ENCODE measurements at places on chromosomes 3 and 15.

DNA sequence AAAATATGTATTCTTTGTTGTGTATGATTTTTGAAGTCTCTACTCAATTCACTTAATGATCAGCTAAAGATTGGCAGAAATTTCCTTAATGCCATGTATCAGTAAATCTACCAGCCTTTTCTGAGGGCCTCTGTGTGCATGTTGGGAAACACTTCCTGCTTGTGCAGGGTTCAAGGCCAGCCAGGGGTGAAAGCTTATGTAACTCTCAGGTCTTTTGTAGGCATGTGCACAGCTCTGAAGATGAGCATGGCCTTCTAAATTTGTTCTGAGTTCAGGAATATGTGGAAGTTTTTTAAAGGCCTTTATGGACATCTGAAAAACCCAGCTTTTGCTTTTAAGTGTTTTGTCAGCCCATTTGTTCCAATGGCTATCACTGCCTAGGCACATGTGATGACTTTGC lies 82.7 kb downstream of the ROBO1 start:
- no peak for DNase-seq

DNA sequence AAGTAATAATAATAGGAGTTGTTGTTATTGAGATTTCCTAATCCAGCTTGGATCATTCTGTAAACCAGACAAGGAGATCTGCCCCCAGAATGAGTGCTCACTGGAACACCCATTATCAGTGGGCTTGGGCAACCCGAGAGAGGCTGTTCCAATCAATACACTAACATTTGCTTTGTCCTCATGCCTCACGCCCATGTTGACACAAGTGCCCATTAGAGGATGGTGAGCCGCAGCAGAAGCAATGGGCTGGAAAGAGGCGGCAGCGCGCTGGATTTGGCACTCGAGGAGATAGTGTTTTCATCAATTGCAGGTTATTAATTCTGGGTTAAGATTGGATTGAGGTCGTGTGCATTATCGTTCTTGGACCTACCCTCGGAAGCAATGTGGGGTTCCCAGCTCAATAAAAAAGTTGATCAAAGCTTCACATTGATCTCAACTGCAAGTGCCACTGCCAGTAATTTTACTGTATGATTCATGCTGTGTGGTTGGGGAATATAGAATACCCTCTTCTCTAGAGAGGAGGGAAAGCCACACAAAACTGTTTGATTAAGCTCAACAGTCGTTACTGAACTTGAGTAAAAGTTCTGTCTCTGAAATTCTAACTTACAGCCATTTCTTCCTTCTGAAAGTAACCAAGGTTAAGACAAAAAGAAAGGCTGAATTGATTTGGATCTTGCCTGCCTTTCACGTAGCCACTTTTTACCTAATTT lies 15.7 kb downstream of the LYZL4 start:
- no peak for DNase-seq

- no peak for DNase-seq
Measured at GRCh38 chr15:84934942-84935729, 46.5 kb upstream of the PDE8A start.

DNA sequence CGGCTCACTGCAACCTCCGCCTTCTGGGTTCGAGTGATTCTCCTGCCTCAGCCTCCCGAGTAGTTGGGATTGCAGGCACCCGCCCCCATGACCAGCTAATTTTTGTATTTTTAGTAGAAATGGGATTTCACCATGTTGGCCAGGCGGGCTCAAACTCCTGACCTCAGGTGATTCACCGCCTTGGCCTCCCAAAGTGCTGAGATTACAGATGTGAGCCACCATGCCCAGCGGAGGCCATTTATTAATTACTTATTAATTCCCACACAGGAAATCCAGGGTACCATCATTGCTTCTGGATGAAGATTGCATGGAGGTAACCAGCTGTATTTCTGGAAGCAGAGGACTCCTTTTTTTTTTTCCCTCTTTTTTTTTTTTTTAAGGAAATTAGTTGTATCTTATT lies 37.8 kb downstream of the MAP4 start:
- no peak for DNase-seq

DNA sequence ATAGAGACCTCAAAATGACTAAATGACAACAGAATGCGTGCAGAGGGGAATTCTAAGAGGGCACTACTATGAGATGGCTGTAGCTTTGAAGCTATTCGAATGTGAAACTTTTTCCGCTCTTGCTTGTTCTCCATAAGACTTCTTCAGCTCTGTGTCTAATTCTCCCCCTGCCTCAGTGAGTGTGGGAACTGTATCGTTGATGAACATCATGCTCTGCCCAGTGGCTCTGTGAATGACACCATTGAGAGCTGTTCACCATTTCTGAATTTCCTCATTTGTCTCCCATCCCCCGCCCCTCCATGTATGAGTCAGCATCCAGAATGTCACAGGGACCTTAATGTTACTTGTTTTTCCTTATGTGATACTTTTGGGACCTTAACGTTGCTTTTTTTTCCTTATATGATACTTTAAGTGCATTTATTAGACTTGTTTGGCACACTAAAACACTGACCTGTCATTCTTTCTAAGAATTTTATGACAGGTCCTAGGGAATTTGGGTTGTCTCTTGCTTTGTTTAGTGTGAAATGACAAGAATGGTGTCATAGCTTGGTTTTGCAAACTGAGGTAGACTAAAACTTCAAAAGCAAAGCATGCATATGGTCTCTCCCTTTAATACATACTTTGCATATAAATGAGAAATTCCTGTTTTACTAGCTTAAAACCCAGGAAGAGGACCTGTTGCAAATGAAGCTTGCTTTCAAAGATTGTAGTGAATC lies 99.6 kb downstream of the FNDC3B start:
- DNase-seq: no peak
